ENCODE measurements at places on chromosomes 4 and X.

DNA sequence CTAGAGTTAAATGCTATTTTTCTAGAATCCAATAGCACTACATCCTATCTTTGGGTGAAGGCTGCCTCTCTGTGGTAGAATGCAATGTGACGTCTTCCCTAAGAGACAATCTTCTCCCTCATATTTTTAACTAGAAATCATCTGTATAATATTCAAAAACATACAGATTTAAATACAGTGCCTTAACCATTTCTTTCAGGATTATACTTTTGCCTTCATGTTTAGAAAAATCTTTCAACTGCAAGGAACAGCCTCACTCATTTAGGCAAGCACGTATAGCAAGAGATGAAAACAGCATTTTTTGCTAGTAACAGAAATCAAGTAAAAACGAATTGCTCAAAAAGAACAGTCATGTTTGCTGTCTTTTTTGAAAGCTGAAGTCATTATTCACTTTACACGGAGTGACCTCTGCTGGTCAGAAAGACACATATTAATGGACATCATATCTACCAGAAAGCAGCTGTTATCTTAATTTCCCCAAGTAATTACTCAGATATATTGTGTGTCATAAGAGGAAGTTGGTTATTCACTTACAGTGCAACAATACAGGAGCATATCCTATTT lies 422.3 kb downstream of the STPG2 start:
- DNase-seq = peak; percentile 1

- no peak for DNase-seq
Observed at GRCh38 chr4:147174591-147174990, 228.9 kb upstream of the TTC29 start.

GRCh38 chr4:34972189-34972588 lies 1272.1 kb downstream of the ARAP2 start:
- DNase-seq = peak; percentile 64

DNA sequence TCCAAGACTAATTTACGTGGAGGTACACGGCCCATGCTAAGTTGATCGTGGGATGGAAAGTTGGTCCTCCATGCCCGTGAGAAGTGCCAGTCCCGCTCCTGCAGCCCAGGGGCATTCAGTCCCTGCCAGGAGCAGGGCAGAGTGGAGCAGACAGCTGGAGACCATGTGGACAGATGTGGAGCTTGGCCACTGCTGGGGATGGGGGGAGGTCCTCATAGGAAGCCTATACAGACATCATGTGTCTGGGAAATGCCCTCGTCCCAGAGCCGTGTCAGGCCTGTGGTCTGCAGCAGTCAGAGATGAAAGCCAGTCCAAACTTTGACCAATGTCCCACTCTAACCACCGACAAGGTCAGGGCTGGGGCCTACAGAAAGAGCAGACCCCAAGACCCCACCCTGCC lies 118.4 kb downstream of the CPZ start:
- DNase-seq = no peak

- DNase-seq = peak; percentile 22
Observed at GRCh38 chr4:155667568-155668511, 1.2 kb downstream of the GUCY1A1 start.

GRCh38 chrX:23501974-23502373 lies 165.3 kb upstream of the PRDX4 start:
- DNase-seq = no peak

GRCh38 chrX:11111037-11111851 lies at the start of gene HCCS:
HCCS (plus strand) TSS chrX:11111332; CDS start chrX:11112061, 729 bp downstream.
- peak; percentile 89 for DNase-seq

DNA sequence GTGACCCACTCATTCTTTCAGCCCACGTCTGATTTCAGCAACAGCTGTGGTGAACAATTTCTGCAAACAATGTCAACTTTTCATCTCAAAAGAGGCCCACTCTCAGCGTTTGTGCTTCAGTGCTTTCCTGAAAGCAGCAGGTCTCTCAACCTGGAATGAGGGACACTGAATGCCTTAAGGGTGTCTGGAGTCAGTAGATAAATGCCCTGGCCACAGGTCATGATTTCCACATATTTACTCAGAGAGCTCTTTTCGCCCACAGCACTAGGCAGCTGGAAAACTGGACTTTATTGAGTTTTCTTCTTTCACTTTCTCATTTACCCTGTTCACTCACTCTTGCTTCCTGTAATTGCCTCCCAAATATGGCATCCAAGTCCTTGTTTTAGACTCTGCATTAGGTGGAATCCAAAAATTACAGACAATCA lies 52.8 kb downstream of the NPFFR2 start:
- DNase-seq = peak; percentile 37

DNA sequence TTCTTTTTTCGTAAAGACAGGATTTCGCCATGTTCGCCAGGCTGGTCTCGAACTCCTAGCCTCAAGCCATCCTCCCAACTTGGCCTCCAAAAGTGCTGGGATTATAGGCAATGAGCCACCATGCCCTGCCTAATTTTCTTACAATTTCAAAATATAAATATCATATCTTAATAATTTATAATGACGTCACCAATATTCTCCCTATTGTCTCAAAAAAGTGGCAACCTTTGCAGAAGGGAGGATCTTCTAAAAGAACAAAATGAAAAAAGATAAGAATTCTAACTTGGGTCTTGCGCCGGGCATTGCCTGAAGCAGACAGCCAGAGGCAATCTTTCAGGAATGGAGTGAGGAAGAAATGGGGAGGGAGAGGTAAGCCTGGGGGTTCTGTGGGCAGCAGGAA lies 37.9 kb upstream of the WAS start:
- no peak for DNase-seq

DNA sequence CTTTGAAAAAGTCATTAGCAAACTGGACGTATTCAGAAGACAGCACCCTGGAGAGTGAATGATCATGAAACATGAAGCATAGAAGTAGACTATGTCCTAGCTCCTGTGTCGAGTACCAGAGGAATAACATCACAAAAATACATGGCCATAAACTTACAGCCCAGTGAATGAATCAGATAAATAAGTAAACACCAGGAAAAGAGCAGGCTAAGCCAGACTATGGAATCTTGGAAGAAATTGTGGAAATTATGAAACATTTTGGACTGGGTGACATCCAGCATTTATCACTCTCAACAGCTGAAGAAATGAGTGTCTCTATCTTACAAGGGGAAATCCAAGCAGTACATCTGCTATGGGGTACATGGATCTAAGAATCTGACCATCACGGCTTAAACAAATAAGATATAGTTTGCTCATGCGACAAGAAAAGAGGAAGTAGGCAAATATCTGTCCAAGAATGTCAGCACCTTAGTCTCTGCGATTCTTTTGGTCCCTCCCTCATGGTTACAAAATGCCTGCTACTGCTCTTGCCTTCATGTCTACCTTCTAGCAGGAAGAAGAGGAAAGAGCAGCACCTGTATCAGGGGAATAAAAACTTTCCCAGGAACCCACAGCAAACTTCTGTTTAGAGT lies 481.5 kb downstream of the BCOR start:
- DNase-seq = no peak

DNA sequence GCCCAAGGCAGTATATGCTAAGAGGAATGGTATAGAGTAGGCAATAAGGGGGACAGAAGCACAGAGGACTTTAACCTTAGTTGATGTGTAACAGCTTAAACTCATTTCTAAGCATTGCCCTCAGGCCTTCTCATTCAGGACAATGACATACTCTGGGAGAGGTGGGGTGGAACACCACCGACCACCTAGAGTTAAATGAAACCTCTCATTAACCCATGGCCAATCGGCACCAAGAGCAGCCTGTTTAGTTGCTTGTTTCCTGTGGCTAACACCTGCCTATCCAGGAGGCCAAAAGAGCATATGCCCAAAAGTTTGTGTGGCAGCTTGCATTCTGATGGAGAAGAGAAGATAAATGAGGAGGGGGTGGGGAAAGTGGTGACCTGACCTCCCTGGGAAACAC lies 88.7 kb upstream of the PLAC1 start:
- DNase-seq = no peak

GRCh38 chrX:107713543-107714205 lies 61.9 kb downstream of the TSC22D3 start:
- DNase-seq = no peak

DNA sequence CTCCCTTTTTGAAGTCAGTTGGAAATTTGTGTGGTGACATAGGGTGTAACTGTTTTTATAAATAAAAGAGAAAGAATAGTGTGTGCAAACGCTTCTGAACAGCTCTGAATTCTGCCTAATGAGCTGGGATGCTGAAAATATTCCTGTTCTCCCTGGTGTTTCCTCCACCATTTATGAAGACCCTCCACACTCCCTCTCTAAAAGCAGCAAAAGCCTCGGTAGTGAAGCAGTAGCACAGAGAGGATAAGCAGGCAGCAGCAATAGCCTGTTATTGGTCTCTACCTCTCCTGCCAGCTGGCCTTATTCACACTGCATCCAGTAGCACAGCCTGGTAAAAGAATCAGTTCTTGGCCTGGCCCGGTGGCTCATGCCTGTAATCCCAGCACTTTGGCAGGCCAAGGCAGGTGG lies 406.1 kb downstream of the IQCM start:
- peak; percentile 15 for DNase-seq

DNA sequence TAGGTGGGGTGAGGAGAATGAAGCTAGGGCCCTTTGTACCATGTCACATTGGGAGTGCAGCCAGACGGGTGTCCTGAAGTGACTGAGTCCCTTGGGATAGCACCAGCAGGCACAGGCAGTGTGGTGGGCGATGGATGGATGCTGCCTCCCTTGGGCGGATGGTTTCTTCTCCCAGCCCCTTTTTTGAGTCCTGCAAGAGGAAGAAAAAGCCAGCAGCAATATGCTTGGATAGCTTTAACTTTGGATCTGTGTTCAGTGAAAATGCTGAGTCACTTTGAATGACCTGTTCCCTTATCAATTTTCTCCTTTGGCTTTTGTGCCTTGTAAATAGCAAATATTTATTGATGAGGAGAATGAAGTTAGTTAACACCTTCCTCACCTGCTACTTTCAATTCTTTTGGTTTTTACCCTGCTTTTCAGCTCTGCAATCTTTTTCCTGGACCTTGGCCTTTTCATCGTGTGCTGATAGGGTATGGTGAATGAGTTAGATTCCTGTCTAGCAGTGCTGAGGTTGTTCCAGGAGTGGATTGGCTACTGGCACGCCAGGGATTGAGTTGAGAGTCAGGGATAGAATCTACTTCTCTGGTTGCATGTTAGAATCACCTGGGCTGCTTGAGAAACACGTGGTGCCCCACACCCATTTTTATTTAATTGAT lies 10.2 kb downstream of the DCUN1D4 start:
- DNase-seq = no peak

- no peak for DNase-seq
Observed at GRCh38 chr4:117957571-117957970, 76.7 kb upstream of the NDST3 start.

- DNase-seq = no peak
Observed at GRCh38 chr4:38109896-38110295, 149.7 kb downstream of the PTTG2 start.

DNA sequence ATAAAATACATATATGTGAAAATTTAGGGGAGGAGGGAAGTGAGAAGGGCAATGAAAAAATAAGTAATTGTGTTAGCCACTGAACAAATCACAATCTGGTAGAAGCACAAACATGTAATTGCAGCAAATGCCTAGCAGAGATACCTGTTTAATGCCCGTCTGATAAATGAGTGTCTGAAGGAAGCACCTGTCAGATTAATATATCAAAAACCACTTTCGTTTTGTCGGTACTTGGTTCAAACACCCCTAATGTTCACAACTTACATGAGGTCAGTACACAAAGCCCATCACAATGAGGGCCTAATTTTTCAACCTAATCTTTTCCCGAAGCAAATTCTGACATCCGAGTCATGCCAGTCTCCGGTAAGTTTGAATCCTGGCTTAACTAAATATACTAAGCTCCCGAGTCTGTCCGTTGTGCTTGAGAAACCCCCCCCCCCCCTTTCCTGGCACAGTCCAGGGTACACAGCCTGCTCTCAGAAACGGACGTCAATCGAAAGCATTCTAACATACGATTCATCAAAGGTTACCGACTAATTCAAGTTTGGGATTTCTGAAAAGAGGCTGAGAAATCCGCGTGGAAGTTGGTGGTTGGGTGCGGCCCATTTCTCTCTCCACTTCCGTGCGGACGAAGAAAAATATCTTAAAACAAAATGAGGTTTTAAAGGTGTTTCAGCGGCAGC lies 758 bp downstream of the SDAD1 start:
- peak; percentile 15 for DNase-seq

- no peak for DNase-seq
Observed at GRCh38 chr4:120207021-120207420, 140.4 kb upstream of the MAD2L1 start.

- DNase-seq = no peak
Observed at GRCh38 chr4:55547466-55547770, 709 bp upstream of the CLOCK start.

- peak; percentile 30 for DNase-seq
Observed at GRCh38 chrX:71225676-71226075, 2.7 kb downstream of the GJB1 start.

- DNase-seq = no peak
Observed at GRCh38 chrX:49767236-49767635, 61.9 kb upstream of the PAGE4 start.

DNA sequence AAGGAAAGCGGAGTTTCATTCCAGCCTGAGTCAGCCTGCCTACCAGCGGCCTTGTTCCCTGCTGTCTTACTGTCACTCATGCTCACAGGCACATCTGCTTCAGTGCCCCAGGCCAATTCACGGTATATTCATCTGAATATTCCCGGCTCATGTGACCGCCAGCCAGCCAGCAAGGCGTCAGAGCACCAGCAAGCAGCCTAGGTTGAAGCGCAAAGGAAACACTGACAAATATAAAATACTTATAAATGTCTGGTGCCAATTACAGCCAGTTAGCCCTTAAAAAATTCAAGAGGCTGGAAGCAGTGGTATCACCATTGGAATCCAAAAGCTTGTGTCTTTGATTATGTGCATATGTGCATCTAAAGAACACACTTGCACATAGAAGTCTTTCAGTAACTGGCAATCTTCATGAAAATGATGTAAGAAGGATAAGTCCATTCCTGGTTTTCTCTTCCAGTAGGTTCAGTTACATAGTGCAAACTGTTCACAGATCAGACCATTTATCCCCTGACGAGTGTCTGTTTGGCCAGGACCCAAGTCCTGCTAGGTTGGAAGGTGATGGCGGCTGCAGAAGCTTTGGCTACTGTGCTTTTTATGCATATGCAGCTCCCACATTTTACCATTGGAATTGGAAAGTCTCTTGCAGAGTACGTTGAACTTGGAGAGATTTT lies 61.3 kb downstream of the LUZP4 start:
- peak; percentile 58 for DNase-seq

DNA sequence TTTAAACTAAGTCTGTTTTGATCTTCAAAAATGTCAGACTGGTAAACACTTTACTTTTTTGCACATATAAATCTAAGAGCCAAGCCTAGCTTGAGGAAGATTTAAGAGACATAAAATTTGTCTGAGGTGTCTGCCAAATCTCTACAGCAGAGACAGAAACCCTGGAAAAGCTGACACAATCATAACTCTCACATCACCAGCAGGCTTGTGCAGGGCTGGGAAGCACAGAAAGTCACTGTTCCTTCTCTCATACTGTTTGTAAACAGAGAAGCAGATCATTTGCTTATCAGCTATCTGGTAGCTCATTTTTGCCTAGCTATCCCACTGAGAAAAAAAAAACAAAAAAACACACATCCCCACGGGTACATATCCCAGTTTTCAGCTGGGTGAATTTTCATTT lies 7.0 kb downstream of the ENOX2 start:
- DNase-seq = no peak
